CD8-positive, alpha-beta memory T cell (primary cell): ENCODE measurements at places on chromosomes 4 and X. TPM values are rescaled to one million over a fixed set of nuclear protein-coding genes. Genes with fewer than 3 reads are reported as not detected.

- DNase-seq, result no peak
Measured at GRCh38 chrX:18286322-18286831, 65.7 kb upstream of the BEND2 start.

NIPAL1 gene
- 0.55 TPM for total RNA-seq

- no peak for DNase-seq
Measured at GRCh38 chr4:68401231-68401630, 46.0 kb upstream of the TMPRSS11E start.

MAPK10 gene
- not detected for total RNA-seq

- DNase-seq, result no peak
Measured at GRCh38 chrX:111354496-111354895, 57.5 kb downstream of the DCX start.
